Liver (tissue), 10 donors: ENCODE measurements at places on chromosomes 6 and 20.

GRCh38 chr6:16064671-16065072 lies 64.2 kb upstream of the MYLIP start:
- DNase-seq = no peak

DNA sequence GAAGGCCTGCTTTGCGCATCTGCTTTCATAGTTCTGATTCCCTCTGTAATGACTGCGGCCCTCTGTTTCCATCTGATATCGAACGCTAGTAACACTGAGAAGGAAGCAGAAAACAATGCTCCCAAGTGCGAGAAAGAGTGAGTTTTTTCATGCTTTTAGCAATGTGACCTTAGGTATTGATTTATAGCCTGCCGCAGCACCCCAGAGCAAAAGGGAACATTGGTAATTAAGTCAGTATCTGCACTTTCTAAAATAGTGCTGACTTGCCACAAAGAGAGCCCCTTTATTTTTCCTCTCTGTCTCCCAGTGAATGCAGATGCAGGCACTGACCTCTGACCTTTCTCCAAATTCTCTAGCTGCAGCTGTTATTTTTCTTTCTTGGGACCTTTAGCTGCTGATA lies 129.8 kb downstream of the HDGFL1 start:
- DNase-seq = no peak

GRCh38 chr6:161634916-161635315 lies 361.1 kb upstream of the AGPAT4 start:
- DNase-seq = no peak

- no peak for DNase-seq
These were observed 8.7 kb upstream of the SALL4 start for GRCh38 chr20:51811042-51811355.

DNA sequence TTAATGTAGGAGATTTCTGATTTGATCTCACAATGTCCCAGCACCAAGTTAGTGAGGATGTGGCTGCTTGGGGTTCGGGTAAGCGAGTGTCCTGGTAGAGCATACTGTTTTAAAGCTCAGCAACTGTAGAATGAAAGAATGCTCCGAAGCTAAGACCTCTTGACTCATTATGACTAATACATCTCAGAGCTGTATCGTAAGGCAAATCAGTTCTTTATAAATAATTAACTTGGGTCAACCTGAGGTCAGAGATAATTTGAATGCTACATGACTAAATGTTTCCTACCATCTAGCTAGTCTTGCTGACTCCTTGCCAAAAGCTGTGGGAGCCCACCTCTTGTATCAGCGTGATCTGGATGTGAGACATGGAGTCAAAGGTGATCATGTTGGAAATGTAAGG lies 128.8 kb upstream of the PDE7B start:
- no peak for DNase-seq

- no peak for DNase-seq
These were observed 5.3 kb downstream of the MMUT start for GRCh38 chr6:49457771-49458170.

- DNase-seq = no peak
These were observed 45.7 kb downstream of the OR2B2 start for GRCh38 chr6:27866357-27867050.
